ENCODE measurements at places on chromosomes 6 and 20.

- no peak for DNase-seq
Measured at GRCh38 chr20:3704087-3704486, 8.3 kb downstream of the SIGLEC1 start.

DNA sequence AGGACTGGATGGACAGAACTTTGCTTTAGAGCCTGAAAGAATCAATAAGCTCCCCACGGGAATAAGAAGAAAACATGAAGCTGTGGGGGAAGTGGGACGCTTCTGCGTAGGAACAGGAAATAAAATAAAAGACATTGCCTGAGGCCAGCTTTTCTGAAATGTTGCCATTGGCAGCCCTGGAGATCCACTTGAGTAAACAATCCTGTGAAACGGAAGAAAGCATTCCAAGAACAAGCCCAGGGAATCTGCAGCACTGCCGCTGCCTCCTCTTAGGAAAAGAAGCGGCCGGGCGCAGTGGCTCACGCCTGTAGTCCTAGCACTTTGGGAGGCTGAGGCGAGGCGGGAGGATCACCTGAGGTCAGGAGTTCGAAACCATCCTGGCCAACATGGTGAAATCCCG, 182.3 kb upstream of the RALGAPA2 start:
- no peak for DNase-seq

GRCh38 chr20:2729791-2730190, 37.2 kb downstream of the EBF4 start:
- DNase-seq = no peak

DNA sequence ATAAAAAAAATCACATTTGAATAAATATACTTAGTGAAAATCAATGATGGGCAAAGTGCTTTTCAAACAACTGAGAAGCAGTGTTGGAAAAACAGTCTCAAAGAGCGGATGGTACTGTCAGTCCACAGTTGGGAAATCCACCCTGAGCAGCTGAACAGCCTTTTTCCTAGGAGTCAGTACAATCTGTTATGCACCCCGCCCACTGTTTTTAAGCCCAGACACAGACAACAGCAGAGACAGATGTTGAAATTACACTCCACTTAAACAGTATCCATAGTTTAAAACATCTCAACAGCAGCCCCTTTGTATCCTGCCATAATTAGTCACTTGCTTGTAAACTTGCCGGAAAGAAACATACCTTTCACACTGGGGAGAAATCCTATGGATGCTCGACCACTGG, 372 bp downstream of the KIAA0408 start:
- no peak for DNase-seq

GRCh38 chr6:12718015-12718414, 1.4 kb downstream of the PHACTR1 start:
- no peak for DNase-seq

All from OCI-LY7 (cell line).